Activated naive CD4-positive, alpha-beta T cell treated with anti-CD3 and anti-CD28 coated beads for 36 hours (primary cell): ENCODE measurements at places on chromosomes 6 and 20. TPM values are rescaled to one million over a fixed set of nuclear protein-coding genes. Genes with fewer than 3 reads are reported as not detected.

RNF182 gene
- not detected for total RNA-seq

GPR63 gene
- total RNA-seq = 0.72 TPM

GRCh38 chr6:80356000-80356399 is 249.5 kb downstream of the BCKDHB start:
- peaks cover 11% of the 10 kb centered on the region for H3K36me3 ChIP-seq
- H3K27ac ChIP-seq = no peak overlapping the region
- H3K4me1 ChIP-seq = no peaks in the 10 kb centered on the region
- H3K4me3 ChIP-seq = no peak overlapping the region
- no peaks in the 10 kb centered on the region for H3K27me3 ChIP-seq
- DNase-seq = no peak

ADGRB3 gene
- total RNA-seq = not detected

GRCh38 chr6:5260111-5260620 is 584 bp downstream of the LYRM4 start:
- peak overlapping the region; percentile 94 for H3K27ac ChIP-seq
- no peaks in the 10 kb centered on the region for H3K27me3 ChIP-seq
- peak overlapping the region; percentile 95 for H3K4me3 ChIP-seq
- peaks cover 26% of the 10 kb centered on the region for H3K4me1 ChIP-seq

NNAT gene
- 0.50 TPM for total RNA-seq

ERVFRD-1 gene
- total RNA-seq = not detected

DNA sequence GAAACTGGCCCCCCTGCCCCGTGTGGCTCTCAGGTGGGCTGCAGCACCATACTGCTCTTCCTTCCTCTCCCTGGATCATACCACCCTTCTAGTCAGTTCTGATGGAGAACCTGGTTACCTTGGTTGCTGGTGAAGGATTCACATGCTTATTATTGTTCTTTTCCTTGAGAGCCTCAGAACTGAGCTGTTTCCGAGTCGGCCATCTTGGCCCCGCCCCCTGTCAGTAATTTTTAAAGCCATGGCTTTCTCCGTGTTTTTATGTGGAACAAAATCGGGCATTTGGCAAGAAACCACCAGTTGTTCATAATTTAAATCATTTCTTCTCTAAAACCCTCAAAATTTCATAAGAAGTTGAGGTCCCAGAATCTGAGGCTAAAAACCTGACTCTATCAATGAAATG is 493.8 kb downstream of the NKAIN2 start:
- no peak overlapping the region for H3K27ac ChIP-seq
- DNase-seq = no peak
- no peaks in the 10 kb centered on the region for H3K27me3 ChIP-seq
- H3K4me3 ChIP-seq = no peak overlapping the region
- H3K4me1 ChIP-seq = no peaks in the 10 kb centered on the region

GRCh38 chr20:21433329-21433890 is 36.1 kb upstream of the NKX2-4 start:
- H3K4me1 ChIP-seq = no peaks in the 10 kb centered on the region
- H3K36me3 ChIP-seq = no peaks in the 10 kb centered on the region
- no peak overlapping the region for H3K4me3 ChIP-seq
- peaks cover 11% of the 10 kb centered on the region for H3K27me3 ChIP-seq

DNA sequence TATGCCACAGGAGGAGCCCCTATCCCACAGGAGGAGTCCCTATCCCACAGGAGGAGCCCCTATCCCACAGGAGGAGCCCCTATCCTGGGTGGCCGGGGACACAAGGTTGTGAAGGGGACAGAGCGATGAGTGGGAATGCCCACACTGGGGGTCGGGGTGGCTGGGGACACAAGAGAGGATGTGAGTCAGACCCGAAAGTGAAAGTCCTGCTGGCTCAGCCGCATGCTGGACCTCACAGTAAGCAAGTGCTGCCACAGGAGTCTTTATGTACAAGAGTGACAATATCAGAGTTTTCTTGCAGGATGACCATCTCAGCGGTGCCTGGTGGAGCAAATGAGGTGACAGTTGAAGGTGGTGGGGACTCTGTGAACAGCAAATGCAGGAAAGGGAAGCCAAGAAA is 93.7 kb downstream of the PSMB1 start:
- no peak overlapping the region for H3K4me3 ChIP-seq
- peaks cover 3% of the 10 kb centered on the region for H3K27me3 ChIP-seq
- H3K27ac ChIP-seq = no peak overlapping the region
- H3K4me1 ChIP-seq = peaks cover 4% of the 10 kb centered on the region
